ENCODE measurements at places on chromosomes 12 and 14.

GRCh38 chr12:131250951-131251315 is 297.2 kb downstream of the ADGRD1 start:
- no peak for DNase-seq

DNA sequence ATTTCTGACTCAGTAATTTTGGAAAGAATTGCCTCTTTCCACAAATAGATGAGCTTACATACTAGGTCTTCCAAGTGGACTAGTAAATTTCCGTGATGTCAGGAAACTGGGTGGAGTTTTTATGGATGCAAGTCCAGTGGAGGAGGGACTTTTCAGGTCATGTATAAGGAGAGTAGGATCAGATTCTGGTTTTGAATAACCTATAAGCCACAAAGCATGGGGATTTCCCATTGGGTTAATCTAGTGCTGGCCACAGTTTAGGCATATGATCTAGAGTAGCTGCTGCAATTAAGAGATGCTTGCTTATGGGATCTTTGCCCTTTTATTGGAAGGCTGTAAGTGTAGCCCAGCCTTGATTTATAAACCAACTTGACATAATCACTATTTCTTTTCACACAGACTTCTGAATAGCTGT is 33.8 kb downstream of the STK38L start:
- peak; percentile 57 for DNase-seq

- DNase-seq, result no peak
These were observed 177.9 kb upstream of the KITLG start for GRCh38 chr12:88758176-88758575.

GRCh38 chr14:91693346-91693745 is 38.5 kb downstream of the CATSPERB start:
- no peak for DNase-seq

- DNase-seq, result no peak
These were observed 1054.3 kb downstream of the VRK1 start for GRCh38 chr14:97851428-97851995.

DNA sequence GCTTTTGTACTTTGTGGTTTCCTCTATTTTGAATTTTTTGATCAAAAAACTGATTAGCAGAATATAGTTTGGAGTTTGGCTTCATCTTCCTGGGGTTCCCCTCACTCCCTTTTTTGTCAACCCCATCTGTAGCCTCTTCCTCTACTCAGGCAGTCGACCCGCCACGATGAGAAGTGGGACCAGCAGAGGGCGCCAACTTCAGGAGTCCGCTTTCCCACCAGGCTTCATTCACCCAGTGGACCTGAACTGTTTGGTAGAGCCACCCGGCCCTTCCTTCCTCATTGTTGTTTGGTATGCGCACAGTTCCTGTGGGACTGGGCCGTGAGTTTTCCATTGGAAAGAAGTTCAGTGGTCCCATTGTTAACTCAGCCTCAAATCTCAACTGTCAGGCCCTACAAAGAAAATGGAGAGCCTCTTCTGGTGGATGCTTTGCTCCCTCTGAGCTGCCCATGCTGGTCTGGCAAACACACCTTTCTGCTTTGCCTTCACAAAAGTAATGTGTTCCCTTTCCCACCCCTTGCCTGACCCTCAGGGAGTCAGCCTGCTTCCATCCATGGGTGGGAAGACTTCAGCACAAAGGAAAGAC is 21.7 kb downstream of the TMBIM6 start:
- DNase-seq, result no peak

DNA sequence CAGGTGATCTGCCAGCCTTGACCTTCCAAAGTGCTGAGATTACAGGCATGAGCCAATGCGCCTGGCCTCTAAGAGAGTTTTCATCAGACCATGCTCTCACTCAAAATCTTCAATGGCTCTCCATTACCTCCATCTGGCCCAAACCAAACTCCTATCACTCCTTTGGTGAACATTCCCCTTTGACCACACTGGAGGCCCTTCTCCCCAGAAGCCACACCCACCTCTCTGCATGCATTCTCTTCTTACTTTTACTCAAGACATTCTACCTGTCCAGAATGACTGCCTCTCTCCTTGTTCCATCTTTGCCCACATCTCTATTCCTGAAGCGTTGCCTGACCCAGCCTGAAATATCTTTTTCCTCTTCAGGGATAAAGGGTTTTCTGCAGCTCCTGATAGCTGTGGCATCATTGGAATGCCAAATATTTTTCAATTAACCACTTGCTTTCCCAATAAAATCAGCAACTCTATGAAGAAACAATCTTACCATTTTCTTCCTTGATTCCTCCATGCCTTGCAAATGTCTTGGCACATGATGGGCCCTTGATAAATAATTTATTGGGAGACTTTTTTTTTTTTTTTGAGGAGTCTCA is 15.5 kb downstream of the PLEK2 start:
- no peak for DNase-seq

DNA sequence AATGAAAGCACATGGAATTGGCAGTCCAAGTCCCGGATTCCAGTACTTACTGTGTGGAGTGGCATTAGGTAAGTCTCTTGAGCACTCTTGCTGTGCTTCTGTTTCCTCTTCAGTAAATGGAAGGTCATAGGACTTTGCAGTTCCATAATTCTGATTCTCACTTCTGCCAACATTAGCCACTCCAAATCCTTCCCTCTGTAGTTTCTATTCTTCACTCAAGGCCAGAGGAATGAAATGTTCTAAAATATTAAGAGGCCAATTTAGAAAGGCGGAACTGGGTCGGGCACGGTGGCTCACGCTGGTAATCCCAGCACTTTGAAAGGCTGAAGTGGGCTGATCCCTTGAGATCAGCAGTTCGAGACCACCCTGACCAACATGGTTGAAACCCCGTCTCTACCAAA is 19.8 kb upstream of the SLC5A8 start:
- DNase-seq, result no peak

GRCh38 chr12:101498252-101498651 is 23.1 kb downstream of the SPIC start:
- DNase-seq, result no peak

DNA sequence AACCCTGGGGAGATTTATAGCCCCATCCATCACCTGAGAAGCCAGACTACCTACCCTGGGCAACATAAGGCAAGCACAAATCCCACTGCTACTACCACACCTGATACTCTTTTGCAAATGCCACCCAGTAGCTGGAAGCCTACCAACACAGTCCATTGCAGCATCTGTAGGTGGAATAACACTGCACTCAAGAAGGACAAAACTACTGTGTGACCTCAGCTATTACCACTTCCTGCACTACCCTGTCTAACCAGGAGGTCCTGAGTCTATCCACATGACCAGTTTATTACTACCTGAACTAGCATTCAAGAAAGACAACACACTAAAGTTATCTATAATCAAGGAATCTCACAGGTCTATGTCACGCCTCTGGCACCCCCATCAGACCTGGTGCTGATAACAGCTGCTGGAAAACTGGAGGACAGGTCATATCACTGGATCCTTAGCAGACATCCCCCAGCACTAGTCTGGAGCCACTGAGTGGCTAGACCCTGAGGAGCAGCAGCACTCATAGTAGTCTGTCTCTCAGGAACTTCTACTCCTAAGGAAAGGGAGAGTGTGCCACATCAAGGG is 2.9 kb upstream of the CLEC1A start:
- no peak for DNase-seq

DNA sequence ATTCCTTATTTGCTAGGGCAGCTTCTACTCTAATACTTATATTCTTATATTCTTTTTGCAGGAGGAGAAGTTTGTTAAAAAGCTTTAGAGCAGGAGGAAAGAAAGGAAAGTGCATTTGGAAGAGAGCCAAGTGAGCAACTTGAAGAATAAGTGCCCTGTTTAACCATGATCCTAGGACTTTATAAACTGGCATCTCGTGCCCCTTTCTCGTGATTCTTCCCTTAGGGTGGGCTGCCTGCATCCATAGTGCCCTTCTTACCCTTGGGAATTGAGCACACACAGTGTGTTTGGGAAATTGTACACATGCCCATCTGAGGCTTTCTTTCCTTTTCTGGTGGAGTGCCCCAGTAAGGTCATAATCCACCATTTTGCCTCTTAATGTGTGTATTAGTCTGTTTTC is 141.9 kb downstream of the NUBPL start:
- no peak for DNase-seq

DNA sequence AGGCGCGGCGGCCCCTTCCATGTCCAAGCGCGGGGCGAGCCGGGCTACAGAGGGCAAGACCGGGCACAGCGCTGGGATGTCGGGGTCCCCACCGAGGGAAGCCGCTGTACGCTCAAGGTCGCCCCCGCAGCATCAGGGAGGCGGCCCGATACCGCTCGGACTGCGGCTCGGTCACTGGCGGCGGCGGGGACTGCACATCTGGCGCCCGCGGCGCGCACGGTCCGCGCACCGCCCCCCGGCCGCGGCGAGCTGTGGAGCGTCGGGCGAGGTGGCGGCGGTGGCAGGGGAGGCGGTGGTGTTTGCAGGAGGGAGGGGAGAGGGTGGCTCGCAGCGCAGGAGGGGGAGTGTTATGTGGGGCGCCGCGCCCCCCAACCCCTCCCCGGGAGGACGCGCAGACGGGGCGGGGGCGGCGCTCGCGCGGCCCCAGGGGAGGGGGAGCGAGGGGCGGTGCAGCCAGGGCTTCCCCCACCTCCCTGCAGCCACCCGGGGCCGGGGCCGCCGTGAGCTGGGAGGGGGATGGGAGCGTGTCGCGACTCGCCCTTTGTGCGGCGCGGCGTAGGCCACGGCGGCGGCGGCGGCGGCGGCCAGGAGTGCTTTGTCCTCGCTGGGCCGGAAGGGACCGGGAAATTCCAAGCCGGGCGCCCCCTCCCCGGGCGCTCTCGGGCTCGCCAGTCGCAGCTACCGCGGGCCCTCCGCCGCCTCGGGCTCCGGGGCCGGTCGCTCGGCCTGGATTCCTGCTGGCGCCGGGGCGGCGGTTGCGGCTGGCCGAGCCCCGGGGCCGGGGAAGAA is at the start of gene NUAK1:
Gene NUAK1, minus strand, starts transcription at position 322 of the 789 bp plus-strand sequence. Its CDS starts 301 bp downstream, at position 21.
- no peak for DNase-seq

DNA sequence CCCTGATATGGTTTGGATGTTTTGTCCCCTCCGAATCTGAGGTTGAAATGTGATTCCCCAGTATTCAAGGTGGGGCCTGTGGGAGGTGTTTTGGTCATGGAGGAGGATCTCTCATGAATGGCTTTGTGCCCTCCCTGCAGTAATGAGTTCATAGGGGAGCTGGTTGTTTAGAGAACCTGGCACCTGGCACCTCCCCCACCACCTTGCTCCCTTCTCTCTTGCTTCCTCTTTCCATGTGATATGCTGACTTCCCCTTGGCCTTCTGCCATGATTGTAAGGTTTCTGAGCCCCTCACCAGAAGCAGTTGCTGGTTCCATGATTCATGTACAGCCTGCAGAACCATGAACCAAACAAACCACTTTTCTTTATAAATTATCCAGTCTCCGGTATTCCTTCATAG is 32.6 kb downstream of the CD163L1 start:
- no peak for DNase-seq

DNA sequence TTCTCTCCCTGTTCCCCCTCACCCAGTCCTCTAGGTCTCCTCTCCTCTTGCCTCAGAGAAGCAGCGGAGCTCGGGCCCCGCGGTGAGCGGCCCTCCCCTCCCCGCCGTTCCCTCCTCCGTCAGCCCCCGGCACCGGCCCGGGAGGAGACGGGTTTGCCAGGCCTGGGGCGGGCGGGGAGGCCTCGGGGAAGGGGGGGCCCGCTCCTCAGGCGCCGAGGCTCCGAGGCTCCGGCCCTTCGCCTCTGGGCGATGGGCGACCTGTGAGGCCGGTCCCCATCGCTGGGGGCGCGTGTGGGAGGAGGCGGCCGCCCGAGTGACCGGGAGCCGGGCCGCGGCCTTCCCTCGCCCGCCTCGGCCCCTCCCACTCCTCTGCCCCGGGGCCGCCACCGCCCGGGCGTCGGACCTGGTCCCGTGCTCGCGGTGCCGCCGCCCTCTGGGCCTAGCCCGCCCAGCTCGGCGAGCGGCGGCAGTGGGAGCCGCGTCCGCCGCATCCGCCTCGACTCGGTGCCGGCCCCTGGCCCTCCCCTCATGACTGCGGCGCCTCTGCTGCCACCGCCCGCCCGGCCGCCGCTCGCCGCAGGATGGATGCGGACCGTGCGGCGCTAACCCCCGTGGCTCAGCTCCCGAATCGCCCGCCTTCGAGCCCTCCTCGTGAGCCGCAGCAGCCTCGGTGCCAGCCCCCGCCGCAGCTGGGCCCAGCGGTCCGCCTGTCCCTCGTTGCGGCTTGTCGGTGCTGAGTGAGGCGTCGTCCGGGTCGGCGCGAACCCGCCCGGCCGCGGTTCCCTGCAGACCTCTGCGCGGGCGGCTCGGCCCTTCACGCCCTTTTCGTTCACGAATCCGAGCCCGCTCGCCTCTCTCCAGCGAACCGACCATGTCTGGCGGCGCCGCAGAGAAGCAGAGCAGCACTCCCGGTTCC is 574 bp downstream of the WNK1 start:
- DNase-seq, result no peak

DNA sequence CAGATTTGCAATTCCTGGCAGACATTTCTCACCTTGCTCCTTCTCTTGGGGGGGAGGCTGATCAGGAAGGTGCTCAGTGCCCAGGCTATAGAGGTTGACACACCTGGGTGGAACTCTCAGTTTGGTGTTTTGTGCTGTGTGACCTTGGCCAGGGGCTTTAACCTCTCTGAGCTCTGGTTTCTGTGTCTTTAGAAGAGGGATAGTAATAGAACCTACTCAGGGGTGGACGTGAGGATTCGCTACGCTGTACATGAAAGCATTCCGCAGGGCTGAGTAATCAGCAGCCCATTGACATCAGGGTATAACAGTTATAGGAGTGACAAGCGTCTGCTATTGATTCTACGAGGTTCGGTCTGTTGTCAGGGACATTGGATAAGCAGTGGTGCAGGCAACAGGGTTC is 98.1 kb downstream of the PHETA1 start:
- no peak for DNase-seq

GRCh38 chr14:102154821-102155549 is 15.3 kb downstream of the WDR20 start:
- DNase-seq, result peak; percentile 11

DNA sequence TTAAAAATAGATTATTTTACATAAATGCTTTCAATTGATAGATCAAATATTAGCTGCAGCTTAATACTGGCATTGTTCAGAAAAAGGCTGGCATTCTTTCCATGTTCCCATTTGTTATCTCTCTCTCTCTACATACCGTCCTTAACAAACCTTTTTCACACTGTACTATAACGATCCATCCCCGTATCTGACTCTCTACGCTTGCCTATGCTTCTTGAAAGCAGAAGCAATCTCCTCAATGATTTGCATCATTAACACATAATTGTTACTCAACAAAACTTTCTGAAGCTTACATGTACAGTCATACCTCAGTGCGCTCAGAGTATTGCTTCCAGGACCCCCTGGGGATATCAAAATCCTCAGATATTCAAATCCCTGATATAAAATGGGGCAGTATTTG is 89.7 kb downstream of the TMTC1 start:
- no peak for DNase-seq

GRCh38 chr12:53160000-53160399 is 20.5 kb upstream of the ZNF740 start:
- no peak for DNase-seq

GRCh38 chr12:95699579-95699978 is 91.0 kb downstream of the NTN4 start:
- DNase-seq, result no peak

- no peak for DNase-seq
These were observed 19.2 kb downstream of the DNM1L start for GRCh38 chr12:32698285-32698684.

GRCh38 chr12:14614704-14615121 is 47.0 kb upstream of the PLBD1 start:
- DNase-seq, result no peak
